NCI-H1930 (cell line): ENCODE measurements at places on chromosomes 1 and 21.

DNA sequence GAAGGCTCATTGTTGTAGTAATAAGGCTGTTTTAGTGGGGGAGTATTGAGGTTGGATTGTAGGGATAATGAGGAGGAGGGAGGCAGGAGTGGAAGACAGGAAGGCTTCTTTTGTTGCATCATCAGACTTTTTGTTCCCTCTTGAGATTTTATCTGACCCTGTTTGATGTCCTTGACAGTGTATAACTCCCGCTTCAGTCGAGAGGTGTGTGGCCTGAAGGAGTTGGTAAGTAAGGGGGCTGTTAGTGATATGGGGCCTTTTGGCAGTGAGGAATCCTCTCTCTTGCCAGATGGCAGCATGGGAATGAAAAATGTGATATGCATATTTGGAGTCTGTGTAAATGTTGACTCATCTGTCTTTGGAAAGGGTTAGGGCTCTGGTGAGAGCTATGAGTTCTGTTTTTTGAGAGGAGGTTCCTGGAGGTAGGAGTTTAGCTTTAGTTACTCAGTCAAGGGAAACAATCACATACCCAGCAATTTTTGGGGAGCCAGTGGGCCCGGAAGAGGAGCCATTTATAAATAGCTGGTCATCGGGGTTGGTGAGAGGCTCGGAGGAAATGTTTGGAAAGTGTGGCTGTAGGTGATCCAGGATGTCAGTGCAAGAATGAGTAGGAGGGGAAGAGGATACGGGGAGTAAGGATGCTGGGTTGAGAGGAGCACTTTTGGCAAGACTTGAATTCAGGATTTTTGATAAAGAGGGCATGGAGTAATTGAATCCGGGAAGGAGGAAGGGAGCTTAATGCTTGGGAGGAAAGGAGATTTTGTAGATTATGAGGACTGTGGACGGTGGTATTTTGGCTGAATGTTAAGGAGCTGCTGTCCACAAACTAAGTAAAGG, 136.7 kb upstream of the ETV3 start:
- DNase-seq = no peak

- no peak for DNase-seq
These were observed 62.8 kb upstream of the NGF start for GRCh38 chr1:115400891-115401290.

DNA sequence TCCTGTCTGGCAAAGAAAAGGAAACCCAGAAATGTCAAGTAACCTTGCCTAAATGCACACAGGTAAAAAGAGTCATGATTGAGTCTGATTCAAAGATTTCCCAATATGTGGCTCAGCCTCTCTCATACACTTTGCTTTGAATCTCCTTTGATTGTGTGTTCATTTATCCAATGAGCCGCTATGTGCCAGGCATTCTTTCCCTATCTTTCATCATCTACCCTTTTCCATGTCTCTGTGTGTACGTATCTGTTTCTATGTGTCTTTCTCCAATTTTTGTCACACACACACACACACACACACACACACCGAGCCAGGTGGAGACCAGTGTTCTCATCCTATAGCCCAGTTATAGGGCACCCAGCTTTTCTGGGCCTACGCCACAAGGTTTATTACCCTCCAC, 35.7 kb upstream of the BCL9 start:
- DNase-seq = no peak

DNA sequence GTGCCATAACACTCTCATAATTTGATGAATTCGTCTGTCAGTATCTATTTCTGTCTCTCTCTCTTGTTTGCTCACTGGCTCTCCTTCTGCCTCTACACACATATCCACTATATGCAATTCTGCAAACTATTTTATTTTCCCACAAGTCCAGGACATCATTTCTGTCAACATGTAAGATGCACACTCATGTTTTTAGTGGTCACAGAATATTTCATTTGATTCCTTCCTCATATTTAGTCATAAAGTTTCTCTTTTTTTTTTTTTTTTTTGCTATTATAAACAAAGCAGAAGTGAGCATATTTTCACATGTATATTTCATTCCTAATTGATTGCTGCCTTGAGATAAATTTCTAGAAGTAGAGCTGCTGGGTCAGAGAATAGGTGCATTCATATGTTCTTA, 165.3 kb downstream of the PGBD5 start:
- no peak for DNase-seq

DNA sequence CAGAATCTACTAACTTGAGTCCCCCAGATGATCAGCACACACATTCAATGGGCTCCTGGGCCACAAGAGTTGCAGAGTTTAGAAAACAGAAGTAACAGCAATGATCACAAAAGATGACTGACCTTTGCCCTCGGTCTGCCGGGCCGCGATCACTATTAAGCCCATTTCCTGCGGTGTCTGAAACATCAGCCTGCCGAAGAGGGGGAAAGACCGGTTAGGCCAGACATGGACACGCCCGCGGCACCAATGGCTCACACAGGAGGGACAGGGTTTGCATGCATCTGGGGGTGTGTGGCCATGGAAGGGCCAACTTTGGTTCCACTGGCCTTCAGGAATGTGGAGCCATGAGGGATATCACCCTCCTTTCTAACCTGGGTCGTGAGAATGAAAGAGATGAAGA, 68.2 kb downstream of the SIM2 start:
- no peak for DNase-seq

GRCh38 chr1:37478890-37479254, 4.5 kb downstream of the ZC3H12A start:
- DNase-seq = no peak

GRCh38 chr1:173467426-173467825, 9.7 kb upstream of the PRDX6 start:
- no peak for DNase-seq

DNA sequence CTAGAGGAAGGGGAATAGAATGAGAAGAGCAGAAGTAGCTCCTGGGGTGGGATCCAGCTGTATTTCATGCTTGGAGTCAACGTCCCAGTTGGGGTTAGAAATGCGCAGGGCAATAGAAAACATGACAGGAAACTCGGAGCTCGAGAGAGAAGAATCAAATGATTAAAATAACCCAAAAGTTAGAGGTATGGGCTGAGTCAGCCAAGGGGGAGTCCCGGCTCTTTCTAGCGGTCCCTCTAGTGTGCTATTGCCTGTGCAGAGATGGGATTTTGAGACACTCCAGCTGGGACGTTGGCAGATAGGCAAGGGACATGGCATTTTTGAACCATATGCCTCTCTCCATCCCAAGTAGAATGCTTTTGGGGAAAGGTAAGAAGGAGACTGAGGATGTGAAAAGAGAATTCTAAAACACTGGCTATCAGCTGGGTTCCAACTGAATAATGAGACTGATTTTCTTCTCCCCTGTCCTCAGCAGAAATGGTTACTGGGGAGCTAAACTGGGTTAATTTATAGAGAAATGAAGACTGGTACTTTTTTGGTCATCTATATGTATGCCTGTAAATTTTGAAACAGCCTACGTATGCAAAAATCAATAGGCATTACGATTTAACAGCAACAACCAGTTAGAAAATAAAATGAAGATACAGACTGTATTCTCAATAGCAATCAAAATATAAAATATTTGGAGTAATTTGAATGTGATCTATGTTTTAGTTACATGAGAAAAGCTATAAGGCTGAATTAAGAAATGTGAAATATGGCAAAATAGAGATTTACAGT, 7.0 kb upstream of the VPS26C start:
- no peak for DNase-seq

DNA sequence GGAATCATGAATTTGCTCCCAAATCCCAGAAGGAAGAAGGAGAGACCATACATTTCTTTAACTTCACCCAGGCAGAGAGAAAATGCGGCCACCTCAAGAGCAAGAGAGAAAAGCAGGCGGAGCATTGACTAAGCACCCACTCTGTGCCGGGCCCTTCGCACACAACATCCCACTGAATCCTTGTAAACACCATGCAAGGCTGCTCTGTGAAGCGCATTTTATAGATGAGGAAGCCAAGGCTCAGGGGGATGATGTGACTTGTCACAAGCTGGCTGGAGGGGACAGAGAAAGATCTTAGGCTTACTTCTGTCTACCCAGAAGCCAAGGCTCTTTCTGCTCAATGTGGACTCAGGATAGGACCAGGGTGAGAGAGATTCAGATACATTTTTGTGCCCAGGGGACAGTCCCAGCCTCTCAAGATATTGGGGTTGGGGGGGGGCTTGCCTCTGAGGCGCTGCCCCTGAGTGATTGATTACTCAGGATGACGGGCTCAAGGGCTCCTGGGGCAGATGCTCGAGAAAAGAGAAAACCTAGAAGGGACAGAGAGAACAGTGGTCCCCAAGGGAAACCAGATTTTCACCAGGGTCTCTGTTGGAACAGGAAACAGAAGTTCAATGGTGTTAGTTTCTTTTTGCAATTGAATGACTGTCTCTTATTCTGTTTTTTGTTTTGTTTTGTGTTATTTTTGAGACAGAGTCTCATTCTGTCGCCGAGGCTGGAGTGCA, 19.5 kb downstream of the PADI2 start:
- DNase-seq = no peak

- no peak for DNase-seq
These were observed 14.3 kb upstream of the NASP start for GRCh38 chr1:45569571-45569961.

DNA sequence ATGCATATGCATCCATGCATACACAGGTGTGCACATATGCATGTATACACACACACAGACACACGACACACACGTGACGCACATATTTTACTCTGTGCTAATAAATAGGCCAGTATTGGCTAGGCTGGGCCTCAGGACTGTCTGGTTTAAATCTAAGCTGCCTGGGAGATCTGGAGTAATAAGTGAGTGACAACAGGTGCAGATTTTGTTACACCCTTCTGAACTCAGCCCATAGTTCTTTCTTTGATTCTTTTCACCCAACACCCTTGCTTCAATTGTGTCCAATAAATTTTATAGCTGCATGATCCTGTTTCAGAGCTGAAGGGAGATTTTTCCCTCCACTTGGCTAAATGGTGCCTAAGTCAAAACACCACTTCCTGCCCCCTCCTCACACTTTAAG, 132.8 kb downstream of the FGGY start:
- DNase-seq = no peak

- DNase-seq = peak; percentile 11
These were observed 242.3 kb downstream of the LMX1A start for GRCh38 chr1:165114022-165114888.

- DNase-seq = no peak
These were observed 20.8 kb downstream of the ADAMTS5 start for GRCh38 chr21:26945916-26946675.

GRCh38 chr1:202964791-202965410, 2.2 kb downstream of the CYB5R1 start:
- DNase-seq = no peak

DNA sequence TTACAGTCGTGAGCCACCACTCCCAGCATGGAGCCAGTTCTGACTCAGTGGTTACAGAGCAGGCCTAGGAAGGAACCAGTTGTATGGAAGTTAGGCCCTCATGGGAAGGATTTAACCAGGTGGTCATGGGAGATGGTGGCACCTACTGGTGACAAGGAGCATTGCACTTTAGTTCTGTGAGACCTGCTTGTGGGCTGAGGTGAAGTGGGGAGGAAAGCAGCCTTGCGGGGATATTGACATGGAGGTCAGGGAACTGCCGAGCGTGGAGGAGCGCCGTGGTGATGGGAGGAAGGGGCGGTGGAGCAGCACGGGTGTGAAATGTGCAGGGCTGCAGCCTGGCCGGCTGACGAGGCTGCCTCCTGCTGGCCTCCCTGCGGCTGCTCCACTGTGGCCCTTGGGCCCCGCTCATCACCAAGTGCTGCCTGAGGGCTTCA, 100.4 kb downstream of the GALNT2 start:
- DNase-seq = no peak

DNA sequence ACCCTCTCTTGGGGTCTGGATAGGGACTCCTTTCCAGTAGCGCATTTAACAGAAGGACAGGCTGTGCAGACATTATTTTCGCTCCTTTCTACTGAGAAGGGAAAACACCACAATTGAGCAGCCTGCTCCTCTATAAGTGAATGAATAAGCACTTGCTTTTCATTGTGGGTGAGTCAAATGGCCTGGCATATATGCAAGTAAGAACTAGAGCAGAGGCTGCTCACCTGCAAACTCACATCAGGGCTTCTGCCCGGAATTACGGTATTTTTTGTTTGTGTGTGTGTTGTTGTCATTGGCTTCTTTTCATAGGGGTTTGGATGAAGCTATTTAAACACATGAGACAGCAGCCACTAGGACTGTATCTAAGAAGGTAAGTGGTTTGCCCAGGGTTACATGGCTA, 200.1 kb upstream of the CAMK1G start:
- DNase-seq = no peak

DNA sequence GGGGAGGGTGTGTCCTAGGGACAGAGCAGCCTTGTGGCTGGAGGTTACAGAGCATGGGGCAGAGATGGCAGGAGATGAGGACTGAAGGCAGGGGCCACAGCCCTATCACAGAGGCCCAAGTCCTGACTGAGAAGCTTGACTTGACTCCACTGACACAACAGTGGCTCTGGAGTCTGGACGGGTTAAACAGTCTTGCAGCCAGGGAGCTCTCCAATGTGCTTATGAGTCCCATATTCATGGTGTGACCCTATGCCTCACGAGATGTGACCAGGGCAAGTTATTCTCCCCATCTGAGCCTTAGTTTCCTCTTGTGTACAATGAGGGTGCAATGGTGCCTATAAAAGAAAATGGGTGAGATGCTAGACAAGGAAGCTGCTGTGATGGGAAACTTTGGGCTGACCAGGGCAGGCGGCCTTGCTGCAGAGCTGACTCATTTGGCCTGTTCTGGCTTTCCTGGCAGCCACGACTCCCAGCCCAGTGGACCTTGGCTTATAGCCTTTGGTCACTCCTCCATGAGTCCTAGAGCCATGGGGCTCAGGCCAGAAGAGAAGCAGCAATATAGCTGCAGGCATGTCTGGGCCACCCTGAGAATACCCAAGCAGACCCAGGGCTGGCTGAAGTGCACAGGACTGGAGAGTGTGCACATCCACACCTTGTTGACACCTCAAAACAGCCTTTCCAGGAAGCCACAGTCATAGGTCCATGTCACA, 2.8 kb upstream of the TTC22 start:
- no peak for DNase-seq

DNA sequence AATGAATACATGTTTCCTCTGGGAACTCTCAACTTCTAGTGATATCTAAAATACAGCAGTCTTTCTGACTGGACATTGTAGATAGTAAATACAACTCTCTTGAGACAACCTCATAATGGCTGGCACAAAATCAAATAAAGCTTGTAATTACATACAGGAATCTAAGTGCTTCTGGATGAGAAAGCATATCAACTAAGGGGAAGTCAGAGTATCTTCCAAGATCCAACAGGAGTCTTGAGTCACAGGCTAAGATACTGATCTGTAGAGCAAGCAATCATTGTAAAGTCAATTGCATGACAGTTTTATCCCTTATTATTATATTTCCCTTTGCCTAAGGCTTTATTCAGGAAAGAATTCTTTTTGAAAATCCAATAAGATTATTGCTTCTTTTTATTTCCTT, 249.9 kb downstream of the LRRIQ3 start:
- no peak for DNase-seq

- no peak for DNase-seq
These were observed 909.1 kb downstream of the NCAM2 start for GRCh38 chr21:21907271-21907670.

- DNase-seq = no peak
These were observed 336.7 kb downstream of the DUSP10 start for GRCh38 chr1:221405146-221405545.

GRCh38 chr1:21935393-21935804, 1.7 kb downstream of the HSPG2 start:
- no peak for DNase-seq
